ENCODE measurements at places on chromosomes 6 and 20.
A peak's percentile ranks its signal among the peaks of the same experiment; 100 is the strongest.

GRCh38 chr20:34915131-34915530 lies 38.7 kb downstream of the ACSS2 start:
- DNase-seq: no peak

DNA sequence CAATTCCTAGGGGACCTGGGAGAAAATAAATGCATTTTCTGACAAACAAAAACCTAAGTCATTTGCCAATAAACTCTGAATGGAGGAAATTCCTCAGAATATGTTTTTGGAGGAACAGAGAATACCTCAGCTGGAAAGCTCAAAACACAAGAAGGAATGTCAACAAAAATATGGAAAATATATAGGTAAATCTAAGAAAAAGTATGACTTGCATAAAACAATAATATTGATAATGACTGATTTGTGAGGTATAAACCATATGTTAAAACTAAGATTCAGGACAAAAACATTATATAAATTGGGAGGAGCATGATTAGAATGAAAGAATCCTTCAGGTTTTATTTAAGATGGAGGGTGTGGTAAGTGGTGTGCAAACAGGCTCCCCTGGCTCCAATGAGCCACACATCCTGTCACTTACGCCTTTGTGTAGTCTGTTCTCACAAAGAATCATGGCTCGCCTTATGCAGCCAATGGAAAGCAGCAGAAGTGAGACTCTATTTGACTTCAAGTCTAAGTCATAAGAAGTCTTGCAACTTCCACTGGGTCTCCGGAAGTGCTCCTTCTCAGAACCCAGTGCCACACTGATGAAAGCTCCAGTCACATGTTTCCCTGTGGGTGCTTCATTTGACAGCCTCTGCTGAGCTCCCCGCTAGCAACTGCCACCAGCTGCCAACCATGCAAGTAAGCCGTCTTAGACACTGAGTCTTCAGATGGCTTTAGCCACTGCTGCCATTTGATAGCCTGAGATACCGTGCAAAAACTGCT lies 8.1 kb downstream of the CFAP61 start:
- DNase-seq: no peak

- DNase-seq: peak; percentile 30
Observed at GRCh38 chr6:617456-618100, 39.3 kb downstream of the HUS1B start.

DNA sequence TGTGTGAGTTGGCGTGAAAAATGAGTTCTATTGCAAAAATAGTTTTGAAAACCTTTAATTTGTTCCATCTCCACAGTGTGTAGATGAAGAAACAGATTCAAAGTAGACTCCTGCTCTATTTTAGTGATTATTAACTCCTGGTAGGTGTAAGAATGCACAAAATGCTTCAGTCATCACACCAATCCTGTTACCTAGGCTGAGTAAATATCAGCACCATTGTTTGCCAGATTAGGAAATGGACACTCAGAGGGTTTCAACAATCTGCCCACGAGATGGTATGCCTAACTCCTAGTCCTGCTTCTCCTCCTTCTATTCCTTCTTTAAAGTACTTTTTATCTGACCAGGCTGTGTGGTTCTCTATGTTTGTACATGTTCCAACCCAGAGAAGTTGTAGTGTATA lies 108.9 kb upstream of the AHI1 start:
- DNase-seq: no peak

GRCh38 chr20:25242231-25242630 lies 5.7 kb upstream of the PYGB start:
- no peak for DNase-seq

DNA sequence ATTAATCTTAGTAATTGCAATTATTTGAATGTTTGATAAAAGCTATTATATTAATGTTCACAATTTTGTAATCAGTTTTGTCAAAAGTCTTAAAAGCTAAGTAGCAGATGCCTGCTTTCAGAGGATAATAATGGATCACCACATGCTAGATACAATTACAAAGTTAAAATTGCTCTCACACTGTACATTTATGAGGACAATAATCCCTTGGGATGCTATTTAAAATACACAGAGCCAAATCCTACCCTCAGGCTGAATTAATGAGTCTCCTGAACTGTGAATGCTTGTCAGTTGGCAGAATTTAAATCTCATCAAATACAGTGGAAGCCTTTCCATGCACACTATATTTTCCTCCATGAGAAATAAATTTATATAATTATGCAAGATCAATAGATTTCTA lies 153.3 kb upstream of the SYNCRIP start:
- no peak for DNase-seq

DNA sequence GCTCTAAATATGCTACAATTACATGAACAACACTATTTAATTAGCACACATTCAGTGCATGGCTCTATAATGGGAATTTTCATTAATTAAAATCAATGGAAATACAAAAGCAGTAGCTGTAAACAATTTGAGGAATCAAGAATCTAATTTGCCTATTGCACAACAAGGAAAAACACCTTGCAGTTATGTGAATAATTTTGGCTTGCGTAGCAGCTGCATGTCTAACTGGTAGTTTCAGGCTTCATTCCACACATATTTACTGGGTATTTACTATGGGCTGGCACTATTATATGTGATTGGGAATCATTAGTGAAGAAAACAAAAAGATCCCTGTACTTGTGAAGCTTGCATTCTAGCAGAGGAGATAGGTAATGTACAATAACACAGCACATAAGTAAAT lies 26.4 kb downstream of the KIF6 start:
- no peak for DNase-seq

Data from iPS-NIHi11 (cell line).